ENCODE measurements at places on chromosomes 2 and 18.

- DNase-seq, result no peak
These were observed 11.4 kb downstream of the SIX3 start for GRCh38 chr2:44952806-44953498.

DNA sequence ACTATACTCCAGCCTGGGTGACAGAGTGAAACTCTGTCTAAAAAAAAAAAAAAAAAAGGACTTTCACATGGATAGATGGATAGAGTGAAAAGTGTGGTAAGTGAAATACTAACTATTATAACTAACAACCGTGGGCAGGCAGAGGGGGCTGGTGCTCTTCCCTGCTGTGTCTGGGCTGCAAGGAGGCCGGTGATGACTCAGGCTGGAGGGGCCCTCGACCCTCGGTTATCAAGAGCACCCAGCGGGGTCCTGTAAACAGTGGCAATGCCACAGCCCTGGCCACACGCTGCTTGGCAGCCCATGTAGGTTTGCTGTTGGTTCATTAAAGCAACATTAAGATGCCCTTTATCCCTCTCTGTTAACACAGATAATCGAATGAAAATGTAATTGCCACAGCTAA, 184.8 kb upstream of the RAB12 start:
- DNase-seq, result no peak

DNA sequence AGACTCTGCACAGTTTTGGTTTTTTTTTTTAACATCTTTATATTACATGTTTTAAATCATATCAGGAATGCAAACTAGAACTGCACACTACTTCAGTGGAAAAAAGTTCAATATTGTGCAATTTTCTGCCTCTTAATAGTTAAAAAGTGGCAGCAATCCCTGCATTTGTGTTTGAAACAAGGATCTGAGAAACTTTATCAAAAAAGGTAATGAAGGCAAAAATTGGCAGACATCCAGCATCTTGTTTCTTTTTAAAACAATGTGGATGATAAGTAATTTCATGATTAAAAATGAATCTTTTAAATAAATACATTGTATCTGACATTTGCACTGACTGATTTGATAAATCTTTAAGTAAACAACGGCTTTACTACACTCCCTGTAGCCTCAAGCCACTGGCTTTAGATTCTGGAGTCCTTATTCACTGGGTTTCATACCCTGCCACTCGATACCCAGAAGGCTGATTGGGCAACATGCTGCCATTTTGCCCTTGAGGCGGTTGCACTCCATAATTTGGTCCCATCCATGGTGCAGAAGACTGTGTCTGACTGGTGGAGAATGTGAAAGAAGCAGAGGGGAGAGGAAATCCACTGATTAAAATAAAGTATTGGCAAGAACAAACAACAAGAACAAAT, 21.6 kb upstream of the C2orf42 start:
- DNase-seq, result no peak

GRCh38 chr2:217058791-217059755, 199.2 kb upstream of the TNP1 start:
- no peak for DNase-seq

DNA sequence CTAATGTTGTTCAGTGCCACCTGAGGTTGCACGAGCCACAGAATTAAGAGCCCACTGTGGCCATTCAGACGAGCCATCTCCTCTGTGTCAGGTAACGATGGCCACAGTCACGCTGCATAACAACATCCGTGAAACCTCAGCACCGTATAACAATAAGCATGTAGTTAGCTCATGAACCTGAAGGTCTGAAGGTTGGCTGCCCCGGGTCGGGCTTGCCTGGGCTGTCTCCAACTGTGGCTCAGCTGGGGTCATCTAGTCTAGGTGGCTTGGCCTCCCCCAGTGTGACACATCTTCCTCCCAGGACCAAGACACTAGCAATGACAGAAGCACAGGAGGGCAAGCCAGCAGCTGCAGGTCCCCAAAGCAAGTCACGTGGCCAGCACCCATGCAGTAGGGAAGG, 258.0 kb downstream of the GLI2 start:
- DNase-seq, result no peak

DNA sequence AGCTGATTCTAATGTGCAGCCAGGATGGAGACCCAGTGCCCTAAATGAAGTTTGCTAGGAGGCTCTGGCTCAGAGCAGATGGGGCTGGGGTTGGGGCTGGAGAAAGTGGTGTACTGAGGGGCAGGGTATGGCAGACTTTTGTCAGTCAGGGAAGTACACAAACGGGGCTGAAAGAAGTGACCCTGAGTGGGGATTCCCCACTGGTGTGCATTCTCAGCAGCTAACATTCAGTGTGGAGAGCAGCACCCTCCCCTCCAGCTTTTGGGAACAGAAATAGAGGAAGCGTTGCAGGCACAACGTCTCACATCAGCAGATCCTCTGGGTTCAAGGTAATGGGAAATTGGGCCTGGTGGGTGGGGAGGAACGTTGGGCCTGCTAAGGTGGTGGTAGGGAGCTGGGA, 89.1 kb upstream of the GCFC2 start:
- DNase-seq, result no peak

GRCh38 chr2:29053670-29054400, 20.5 kb downstream of the PCARE start:
- no peak for DNase-seq

DNA sequence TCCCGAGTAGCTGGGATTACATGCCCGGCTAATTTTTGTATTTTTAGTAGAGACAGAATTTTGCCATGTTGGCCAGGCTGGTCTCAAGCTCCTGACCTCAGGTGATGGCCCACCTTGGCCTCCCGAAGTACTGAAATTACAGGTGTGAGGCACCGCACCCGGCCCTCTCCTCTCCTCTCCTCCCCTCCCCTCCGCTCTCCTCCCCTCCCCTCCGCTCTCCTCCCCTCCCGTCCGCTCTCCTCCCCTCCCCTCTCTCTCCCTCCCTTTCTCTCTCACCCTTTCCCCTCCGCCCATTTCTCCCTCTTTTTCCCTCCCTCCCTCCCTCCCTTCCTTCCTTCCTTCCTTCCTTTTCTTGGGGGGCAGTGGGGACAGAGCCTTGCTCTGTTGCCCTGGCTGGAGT, 28.4 kb downstream of the CD8B start:
- DNase-seq, result no peak

DNA sequence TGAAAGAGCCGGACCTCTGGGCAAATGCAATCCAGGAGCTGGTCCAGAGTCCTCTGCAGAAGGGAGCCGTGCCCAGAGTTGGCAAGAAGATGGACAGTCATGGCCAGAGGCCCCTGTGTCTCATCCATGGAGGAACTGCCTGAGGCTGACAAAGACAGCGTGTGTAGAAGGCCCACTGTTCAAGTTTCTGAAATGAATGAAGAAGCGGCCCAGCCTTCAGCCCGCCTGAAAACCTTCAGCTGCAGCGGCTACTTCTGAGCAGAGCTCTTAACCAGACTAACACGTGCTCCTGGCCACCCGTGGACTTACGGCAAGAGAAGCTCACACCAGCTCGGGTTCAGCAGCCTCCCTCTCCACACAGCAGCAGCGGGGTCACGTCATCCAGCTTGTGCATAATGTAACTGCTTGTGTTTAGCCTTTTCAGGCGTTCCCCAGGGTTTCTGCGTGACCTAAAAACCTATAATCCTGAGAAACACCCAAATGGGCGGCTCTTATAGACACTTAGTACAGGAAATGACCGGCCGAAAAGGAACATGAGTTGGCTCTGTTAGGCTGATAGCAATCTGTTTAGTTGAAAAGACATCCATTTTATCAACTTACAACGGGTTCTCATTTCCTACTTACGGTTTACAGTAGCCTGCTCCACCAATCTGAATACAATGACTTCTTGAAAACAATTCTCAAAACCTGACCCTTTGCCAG, at the start of gene FAM124B:
Gene FAM124B, minus strand, starts transcription at position 467 of the 702 bp plus-strand sequence. Its CDS starts 339 bp downstream, at position 128.
- peak; percentile 23 for DNase-seq
